Stimulated activated CD4-positive, alpha-beta T cell treated with anti-CD3 and anti-CD28 coated beads, TNF-alpha, amount 100 ng/mL, for 24 hours (primary cell): ENCODE measurements at places on chromosomes 4 and X.

DNA sequence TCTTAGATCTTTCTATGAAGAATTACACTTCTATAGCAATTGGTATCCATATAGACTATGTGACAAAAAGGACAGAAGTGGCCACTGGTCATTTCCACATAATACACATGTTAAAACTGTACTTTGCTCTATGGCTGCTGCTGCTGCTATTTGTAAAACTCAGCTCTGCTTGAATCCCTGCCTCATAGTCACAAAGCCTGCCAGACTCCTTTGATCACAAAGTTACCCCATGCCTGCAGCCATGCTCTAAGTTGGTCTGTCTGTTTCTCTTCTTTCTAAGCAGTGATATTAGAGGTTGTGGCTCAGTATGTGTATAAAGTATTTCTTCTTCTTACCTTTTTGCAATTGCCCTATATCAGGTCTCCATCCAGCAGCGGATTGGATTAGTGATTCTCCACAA lies 210.9 kb downstream of the GRID2 start:
- no peak for DNase-seq

- DNase-seq, result no peak
Observed at GRCh38 chr4:106450249-106450648, 81.7 kb upstream of the GIMD1 start.

DNA sequence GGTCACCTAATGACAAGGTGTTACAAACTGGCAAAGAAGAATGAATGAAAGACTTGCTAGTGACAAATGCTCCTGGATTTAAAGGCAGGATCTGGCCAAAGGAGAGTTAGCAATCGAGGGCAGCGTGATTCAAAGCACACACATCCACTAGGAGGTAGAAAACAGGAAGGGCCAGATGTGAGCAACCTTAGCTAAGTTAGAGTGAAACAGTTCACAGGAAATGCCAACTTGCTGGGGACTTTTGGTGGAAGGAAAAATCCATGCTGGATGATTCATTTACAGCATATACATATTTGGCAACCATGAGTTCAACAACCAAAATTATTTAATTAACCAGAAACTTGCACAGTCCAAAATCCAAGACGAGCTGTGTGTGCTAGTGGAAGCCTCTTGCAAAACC lies 276.9 kb downstream of the PTTG2 start:
- DNase-seq, result no peak

DNA sequence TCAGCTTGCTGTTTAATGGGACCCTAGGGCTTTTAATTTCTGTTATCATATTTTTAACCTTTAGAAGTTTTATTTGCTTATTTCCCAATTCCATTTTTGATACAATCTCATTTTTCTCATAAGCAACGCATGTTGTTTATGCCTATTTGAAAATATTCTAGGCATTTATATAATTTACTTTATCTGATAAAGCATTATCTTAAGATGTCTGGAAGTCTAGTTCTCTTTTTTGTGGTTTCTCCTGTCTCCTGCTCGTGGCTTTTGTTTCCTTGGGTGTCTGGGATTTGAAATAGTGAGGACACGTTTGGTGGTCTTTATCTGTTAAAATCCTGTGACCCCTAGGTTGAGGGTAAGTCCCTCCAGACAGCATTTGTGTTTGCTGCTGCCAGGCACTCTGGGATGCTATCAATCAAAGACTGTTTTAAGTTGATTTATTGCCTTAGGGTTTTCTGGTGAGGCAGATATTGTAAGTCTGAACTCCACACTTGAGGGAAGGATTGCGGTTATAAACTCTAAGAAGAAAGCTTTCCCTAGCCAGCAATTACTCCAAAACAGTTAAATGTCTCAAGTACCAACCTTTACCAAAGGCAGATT lies 208.0 kb downstream of the PRDM5 start:
- DNase-seq, result no peak

- DNase-seq, result no peak
Observed at GRCh38 chr4:125131891-125132680, 182.7 kb upstream of the FAT4 start.

GRCh38 chrX:115989686-115990085 lies 180.9 kb upstream of the AGTR2 start:
- DNase-seq, result no peak
